ENCODE measurements at places on chromosomes 1 and 21.

- no peak for DNase-seq
Observed at GRCh38 chr21:15495965-15496364, 233.8 kb upstream of the USP25 start.

GRCh38 chr1:187665483-187665882 lies 836.7 kb downstream of the PLA2G4A start:
- DNase-seq, result no peak

DNA sequence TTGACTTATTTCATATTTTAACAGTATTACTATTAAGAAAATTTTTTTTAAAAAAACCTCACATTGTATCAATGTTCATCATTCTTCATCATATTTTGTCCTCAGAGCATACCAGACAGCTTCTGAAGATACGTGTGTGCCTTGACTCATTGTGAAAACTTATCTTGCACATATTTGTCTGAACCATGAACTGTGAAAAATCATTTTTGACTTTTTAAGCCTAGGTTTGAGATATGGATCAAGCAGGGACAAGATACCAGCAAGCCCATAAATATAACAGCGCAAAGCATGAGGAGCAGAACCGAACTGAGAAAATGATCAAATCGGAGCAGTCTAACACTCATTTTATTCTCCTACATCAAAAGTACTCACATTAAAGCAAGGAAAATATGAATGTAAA lies 506.0 kb downstream of the BRINP3 start:
- no peak for DNase-seq

GRCh38 chr1:19758227-19758830 lies 41.4 kb downstream of the TMCO4 start:
- no peak for DNase-seq

GRCh38 chr1:49319426-49319963 lies 542.8 kb upstream of the BEND5 start:
- DNase-seq, result no peak

GRCh38 chr1:209420276-209420675 lies 163.2 kb upstream of the CAMK1G start:
- no peak for DNase-seq

- no peak for DNase-seq
Observed at GRCh38 chr1:182739545-182739944, 50.0 kb upstream of the NPL start.

DNA sequence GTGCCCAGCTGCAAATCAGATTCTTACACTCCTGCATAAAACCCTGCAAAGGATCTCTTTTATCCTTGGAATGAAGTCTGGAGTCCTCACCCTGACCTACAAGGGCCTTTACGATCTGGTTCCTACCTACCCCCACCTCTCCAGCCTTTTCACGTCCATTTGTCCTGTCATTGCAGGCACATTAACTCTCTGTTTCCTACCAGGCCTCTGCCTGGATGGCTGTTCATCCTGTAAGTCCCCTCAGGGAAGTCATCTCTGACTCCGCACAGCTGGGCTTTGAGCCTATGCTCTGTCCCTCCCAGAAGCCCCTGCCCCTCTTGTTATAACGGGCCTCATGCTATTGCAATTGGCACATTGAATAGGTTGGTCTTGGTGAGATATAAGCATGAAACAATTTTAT lies 96.8 kb upstream of the USP24 start:
- no peak for DNase-seq

Measured in stimulated activated CD8-positive, alpha-beta memory T cell treated with anti-CD3 and anti-CD28 coated beads, Interleukin-2, amount 100 ng/mL, for 1 hour (primary cell).